ENCODE measurements at places on chromosomes 13 and 19.

- DNase-seq, result no peak
Observed at GRCh38 chr19:5671600-5671999, 8.7 kb downstream of the MICOS13 start.

DNA sequence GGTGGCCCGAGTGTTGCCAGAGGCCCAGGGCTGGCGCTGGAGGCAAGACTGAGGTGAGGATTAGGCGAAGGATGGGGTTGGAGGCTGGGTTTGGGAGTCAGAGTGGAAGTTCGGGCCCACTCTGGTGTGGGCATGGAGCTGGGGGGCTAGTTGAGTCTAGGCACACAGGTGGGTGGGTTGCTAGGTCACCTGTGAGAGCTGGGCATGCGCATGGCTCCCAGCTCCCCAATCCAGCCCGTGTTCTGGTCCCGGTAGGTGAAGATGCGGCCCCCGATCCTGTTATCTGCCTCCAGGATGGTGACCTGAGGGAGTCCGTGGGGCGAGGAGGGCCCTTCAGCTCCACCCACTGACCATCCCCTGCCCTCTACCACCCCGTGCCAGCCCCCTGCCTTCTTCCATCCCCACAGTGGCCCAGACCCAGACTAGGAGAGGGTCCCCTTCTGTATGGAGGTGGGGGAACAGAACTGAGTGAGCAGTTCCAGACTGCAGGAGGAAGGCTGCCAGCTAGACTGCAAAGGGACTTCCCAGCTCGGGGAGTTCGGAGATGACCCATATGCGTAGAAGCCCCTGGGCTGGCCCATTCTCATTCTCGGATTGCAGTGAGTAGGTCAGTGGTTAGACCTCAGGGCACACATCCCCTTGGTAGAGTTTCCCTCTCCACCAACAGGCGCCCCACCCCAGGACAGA lies 1.7 kb downstream of the IL4I1 start:
- DNase-seq, result peak; percentile 58

GRCh38 chr19:56507446-56508289 lies at the start of gene ZNF471:
Gene ZNF471, plus strand, starts transcription at chr19:56507855. Its CDS starts 3,717 bp downstream, at chr19:56511572.
- DNase-seq, result peak; percentile 99

GRCh38 chr13:51643105-51643881 lies 59.0 kb downstream of the WDFY2 start:
- no peak for DNase-seq

DNA sequence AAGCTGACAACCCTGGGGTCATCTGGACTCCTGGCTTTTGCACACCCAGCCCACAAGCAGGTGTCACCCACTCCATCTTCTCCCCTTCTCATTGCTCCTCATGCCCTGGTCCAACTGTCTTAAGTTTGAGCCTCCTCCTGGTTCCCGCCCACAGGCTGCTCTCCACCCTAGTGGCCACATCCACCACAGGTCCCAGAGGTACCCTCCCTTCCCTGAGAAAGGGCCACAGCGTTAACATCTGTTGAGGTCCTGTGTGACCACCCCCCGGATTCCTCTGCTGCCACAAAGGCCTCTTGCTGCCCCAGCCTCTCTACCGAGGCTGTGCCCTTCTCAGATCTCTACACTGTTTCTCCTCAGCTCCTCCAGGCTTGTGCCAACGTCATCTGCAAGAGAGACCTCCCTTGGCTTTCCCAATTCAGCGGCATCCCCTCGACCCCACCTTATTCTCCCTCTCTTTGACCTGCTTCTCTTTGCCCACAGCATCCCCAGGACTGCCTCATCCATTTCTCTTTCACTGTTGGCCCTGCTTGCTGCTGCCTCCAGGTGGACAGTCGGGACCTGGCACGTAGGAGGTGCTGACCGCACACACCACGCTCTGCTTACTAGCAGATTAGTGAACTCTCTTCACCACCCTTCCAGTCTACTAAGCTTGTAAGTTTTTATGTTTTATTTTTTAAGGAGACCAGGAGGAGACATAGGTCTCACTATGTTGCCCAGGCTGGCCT lies 33.3 kb downstream of the SUGP2 start:
- DNase-seq, result no peak

DNA sequence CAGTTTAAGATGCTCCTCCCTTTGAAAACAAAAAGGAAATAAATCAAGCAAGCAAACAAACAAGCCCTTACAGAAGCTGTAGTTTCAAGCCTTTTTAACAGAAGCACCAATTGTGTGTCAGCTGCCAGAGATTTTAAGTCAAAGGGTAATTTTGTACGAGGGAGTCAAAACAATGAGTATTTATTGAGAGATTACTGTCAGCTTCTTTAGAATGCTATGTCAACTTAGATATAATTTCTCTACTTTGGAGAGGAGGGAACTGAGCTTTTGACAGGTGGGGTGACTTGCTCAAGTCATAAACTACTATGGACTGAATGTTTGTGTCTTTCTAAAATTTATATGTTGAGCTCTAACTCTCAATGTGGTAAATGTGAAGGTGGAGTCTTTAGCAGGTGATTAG lies 10.5 kb upstream of the CBY2 start:
- no peak for DNase-seq

DNA sequence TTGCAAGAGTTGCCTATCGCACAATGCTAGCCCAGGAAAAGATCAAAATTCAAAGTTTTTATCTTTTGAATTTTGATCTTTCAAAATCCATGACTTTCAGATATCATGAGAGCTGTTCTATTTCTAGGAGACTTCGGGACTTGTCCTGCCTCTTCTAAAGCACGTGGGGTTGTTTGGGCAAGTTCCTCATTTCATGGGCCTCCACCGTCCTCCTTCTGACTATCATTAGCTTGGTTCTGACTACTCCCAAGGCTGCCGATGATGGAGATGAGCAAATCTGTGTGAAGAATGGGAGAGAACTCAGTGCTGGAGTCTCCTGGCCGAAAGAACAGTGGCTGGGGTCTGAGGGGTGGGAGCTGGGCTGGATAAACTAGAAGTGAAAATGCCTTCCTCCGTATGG lies 86.5 kb downstream of the COL4A1 start:
- DNase-seq, result no peak

DNA sequence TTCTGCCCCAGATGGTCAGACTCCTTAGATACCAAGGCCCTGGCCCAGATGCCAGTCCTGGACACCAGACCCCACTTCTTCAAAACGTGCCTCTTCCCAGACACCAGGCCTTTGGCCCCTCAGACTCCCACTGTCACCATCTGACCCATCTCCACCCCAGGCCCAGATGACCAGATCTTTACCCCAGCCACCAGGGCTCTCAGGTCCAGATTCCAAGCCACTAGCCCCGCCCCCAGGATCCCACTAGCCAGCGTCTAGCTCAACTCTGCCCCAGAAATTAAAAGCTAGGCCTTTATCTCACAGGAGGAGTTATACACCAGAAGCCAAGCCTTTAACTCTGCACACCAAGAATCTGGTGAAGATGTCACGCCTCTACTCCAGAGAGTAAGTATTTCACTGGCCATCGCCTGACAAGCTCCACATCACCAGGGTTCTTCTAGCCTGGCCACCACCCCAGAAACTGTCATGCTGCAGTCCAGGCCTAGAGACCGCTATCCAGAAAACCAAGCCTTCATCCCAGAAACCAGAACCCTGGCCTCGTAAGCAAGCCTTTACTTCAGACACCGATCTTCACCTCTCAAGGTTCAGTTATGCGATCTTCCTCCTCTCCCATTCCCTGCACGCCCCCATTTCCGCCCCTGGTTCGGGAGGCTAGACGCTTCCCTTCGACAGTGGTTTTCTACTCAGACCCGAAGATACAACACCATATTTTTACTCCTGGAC lies 595 bp downstream of the XAB2 start:
- no peak for DNase-seq

- DNase-seq, result no peak
Observed at GRCh38 chr13:109785892-109786450, 412 bp downstream of the IRS2 start.

GRCh38 chr19:49094505-49095482 lies 9.5 kb downstream of the SNRNP70 start:
- no peak for DNase-seq

DNA sequence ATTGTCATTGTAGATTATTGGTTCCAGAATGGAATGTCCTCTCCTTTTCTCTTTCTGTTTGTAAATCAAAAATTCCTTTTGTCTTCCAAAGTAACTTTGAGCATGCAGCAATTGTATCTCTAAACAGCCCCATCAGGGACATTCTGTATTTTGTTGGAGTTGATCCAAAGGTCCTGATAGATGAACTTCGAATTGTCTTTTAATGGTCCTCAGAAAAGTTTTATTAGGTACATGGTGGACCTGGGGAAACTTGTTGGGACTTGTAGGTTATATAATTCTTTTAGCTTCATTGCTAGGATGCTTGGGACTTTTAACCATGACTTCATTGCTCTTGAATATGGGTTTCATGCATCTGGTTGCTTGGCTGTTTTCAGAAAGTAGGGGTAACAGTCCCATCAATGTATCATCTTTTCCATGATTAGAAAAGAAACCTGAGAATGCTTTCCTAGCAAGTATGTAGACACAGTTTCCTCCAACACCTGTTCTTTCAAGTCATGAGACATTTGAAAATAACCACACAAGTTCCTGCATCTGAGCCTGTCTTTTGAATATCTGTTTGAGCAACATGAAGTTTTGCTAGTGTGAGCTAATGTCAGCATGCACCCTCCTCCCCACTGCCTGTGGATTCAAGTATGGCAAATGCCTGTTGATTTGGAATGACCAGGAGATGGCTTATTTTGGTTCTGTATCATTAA lies 413.1 kb downstream of the KCNRG start:
- no peak for DNase-seq

DNA sequence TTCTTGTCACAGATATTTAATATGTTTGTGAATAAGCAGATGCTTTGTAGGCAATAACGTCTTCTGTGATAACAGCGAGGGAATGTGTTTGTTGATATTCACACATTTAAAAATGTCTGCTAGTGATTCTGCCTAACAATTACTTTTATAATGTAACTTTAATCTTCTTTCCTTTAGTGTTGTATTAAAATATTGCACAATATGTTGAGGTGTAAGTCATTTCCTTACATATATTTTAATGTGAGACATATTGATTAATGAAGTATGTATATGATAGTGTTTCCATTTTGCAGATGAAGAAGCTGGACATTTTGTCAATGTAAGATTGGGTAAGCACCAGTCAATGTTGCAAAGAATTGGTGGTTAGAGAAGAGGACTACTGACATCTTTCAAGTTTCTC lies 324.4 kb downstream of the SLITRK1 start:
- no peak for DNase-seq

DNA sequence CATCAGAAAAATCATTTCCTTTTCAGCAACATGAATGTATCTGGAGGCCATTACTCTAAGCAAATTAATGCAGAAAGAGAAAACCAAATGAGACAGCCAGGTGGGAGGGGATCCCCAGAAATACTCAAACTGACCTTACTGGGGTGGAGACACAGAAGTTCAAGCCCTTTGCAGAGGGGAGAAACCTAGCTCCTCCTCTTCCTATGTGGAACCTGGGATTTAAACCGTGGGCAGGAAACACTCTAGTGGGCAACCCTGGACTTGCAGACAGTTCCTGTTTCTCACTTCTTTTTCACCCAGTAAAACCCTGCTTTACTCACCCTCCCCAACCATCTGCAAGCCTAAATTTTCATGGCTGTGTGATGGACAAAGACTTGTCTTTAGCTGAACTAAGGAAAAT lies 61.3 kb downstream of the SLITRK6 start:
- no peak for DNase-seq

DNA sequence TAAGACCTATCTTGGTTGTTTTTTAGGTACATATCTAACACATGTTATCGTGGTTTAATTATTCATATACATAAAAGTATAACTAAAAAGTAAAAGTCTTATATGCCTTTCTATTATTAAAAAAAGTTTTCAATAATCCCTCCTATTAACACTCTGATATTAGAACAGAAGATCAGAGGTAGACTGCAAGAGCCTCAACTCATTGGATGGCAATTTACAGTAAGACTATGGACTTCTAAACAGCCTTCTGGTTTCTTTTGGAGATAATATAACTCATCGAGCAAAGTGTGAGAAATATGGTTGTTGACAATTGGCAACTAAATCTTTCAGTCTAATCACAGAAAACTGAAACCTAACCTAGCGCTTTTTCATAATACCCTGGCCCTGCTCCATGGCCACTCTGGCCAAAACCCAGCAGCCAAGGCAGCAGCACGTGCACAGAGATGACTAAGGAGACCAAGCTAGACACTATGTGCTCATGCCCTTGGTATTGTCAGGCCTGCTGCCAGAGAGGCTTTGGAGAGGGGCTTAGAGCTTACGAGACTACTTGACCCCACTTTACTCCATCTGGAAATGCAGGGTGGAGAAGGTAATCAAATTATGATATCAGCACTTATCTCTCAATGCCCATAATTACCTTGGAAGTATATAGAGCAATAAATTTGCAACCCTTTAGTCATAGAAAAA lies 40.6 kb upstream of the EEF1AKMT1 start:
- DNase-seq, result peak; percentile 78

DNA sequence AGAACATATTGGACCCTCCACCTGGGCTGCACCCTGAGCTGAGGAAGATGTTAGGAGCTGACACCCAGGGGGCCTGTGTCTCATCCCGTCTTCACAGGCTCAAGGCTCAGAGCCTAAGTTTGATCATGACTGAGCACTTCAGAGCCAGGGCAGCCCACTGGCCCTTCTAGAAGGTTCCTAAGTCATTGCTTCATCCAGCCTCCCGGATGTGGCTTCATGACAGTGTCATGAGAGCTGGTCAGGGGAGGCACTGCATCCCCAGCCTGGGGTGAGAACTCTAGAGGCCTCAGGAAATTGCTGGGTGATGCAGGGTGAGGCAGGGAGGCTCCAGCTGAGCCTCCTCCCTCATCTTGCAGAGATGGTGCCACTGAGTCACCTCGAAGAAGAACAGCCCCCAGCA lies 24.9 kb upstream of the PIK3R2 start:
- no peak for DNase-seq

GRCh38 chr19:29858000-29858596 lies 46.3 kb downstream of the CCNE1 start:
- DNase-seq, result no peak

- DNase-seq, result no peak
Observed at GRCh38 chr19:1053176-1054101, 13.5 kb upstream of the ARHGAP45 start.

DNA sequence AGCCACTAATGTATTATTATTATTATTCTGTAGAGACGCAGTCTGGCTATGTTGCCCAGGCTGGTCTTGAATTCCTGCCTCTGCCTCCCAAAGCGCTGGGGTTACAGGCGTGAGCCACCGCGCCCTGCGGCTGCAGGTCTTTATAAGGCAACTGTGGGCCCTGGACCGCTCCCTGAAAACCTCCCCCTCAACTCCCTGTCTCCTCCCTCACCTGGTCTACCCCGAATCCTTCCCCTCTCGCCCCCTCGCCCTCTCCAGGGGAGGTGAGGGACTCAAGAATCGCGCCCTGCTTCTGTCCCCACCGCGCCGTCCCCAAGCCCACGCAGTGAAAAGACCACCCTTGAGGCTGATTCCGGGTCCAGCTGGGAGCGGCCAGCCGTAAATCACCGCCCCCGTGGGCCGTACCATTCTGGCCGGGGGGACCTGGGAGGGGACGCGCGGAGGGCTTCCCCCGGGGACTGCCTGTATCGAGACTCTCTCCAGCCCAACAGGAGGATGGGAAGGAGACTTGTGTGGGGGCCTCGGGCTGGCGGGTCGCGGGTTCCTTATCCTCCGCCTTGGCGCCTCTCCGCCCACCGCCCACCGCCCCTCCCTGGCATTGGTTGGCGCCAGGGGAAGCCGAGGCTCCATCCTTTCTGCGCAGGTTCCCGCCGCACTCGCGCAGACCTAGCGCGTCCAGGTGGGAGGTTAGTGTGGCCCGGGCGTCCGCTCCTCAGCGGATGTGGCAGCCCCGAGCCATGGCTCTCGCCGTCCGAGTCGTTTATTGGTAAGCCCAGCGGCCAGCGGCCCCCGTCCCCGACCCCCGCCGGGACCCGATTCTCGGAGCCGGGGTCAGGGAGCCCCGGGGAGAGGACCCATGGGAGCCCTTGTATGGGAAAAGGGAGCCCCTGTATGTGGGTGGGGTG lies at the start of gene SELENOW:
SELENOW (plus strand) TSS at position 655 of the 905 bp plus-strand sequence; CDS start at position 738, 83 bp downstream.
- peak; percentile 89 for DNase-seq

- no peak for DNase-seq
Observed at GRCh38 chr13:102039264-102039663, 362.6 kb downstream of the FGF14 start.

Data from sciatic nerve (tissue), 2 donors.